ENCODE measurements at places on chromosomes 16 and 17.
A peak's percentile ranks its signal among the peaks of the same experiment; 100 is the strongest.

GRCh38 chr17:75695830-75696271 lies 25.4 kb upstream of the ITGB4 start:
- peak; percentile 91 for DNase-seq

DNA sequence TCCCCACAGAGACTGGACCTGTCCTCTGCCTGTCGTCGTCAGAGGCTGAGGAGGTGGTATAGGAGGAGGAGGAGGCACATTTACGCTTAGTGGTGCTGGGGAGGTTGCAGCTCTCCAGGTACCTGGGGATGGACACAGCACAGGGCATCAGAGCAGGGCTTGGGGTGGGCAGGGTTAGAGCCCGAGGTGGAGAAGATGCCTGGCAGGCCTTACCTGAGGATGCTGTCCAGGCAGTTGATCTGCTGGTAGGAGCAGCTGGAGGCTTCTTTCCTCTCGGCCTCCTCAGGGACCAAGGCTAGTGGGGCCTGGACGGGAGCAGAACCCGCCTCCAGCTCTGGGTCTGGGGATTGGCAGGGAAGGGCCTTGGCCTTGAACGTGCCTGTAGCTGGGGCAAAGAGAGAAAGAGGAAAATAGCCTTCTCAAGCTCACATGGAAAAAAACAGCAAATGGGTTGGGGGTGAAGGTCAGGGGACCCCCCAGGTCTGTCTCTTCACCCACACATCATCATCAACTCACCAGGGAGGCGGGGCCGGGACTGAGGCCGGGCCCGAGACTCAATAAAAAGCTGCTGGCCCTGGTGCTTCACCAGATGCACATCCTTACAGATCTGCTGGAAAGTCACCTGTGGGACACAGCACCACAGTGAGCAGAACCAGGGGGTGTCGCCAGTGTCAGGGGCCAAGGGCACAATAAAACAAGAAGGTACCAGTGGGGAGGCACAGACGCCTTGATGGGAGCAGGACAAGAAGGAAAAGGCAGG lies 5.6 kb downstream of the PER1 start:
- no peak for DNase-seq

GRCh38 chr16:67951485-67951884 lies 7.6 kb upstream of the LCAT start:
- no peak for DNase-seq

- DNase-seq, result no peak
These were observed 17.1 kb downstream of the MPRIP start for GRCh38 chr17:17059301-17059890.

Data from gastrocnemius medialis (tissue), 4 donors.